WERI-Rb-1 (cell line): ENCODE measurements at places on chromosomes 16 and 17.

GRCh38 chr17:57271821-57272220 is 15.5 kb downstream of the MSI2 start:
- DNase-seq, result no peak

GRCh38 chr17:83200751-83201150 is 121.3 kb downstream of the METRNL start:
- DNase-seq, result peak; percentile 4

GRCh38 chr17:80092959-80093358 is 8.4 kb upstream of the GAA start:
- DNase-seq, result no peak

DNA sequence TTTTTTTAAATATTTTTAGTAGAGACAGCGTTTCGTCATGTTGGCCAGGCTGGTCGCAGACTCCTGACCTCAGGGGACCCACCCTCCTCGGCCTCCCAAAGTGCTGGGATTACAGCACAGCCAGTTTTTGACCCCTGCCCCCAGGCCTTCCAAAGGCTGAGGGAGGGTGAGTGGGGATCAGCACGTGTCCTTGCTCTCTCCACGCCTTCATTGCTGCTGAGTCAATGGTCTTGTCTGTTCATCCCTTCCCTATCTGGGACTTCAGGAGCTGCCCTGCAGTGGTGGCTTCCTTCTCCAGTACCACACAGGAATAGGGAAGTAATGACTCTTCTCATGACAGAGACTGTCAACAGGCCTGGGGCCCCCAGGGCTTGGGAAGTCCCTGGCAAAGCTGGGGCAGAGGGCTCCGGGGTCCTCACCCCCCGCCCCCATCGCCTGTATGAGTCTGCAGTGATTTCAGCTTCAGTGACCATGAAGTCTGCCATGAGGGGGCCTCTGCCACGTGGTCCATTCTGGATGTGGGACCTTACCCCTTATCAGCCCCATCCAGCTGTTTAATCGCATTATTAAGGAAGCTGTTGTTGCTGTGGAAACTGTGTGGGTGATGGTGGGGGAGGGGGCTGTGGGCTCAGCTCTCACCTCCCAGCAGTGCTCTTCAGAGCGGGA is 6.1 kb downstream of the ABCC3 start:
- peak; percentile 62 for DNase-seq

DNA sequence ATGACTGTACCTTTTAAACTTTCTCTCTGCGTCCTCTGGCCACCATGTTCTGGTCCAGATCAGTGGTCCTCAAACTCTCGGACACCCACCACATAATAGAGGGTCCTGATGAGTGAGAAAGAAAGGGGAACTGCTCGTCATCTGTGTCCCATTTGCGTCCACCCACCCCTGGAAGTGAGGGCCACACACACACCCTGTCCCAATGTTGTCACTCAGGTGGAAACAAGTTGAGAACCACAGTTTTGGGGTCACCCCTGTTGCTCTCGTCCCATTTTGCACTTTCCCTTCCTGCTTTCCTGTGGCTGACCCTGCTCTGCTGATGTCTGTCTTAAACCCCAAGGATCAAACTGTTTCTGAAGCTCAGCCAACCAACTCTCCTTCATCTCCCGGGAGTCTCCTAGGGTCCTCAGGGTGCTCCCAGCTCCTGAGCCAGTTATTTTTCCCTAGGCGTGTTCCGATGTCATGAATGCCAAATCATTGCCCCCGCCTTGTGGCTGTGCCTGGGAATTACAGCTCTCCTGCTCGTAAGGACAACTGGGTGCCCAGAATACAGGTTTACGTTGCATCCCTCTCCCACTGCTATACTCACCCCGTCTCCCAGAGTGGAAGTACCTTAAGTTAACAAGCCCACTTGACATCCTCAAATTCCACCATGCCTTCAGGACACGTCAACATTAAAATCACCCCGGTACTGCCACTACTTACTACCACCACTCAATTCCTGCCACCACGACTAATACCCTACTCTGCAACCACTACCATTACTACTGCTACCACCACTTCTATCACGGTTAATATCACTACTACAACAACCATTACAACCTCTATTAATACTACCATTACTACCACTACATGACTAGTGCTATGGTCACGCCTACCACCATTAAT is 26.0 kb upstream of the HNF1B start:
- DNase-seq, result peak; percentile 73

DNA sequence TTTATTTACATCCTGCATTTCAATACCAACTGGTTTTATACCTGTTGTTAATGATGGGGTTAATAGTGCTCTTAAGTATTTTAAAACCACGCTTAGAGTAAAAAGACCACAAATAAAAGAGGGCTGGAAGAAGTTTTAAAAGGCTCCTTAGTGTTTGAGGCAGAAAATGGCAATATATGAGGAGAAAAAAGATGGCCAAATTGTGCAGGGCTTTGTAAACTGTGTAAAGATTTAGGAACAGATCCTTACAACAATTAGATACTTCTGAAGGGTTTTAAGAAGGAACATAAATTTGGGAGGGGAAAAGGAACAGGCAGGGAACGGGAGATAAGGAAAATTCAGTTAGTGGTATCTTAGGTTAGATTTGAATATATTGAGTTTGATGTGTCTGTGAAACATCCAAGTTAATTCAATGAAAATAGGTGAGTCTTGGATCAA is 12.7 kb downstream of the CDC27 start:
- DNase-seq, result no peak

GRCh38 chr16:77873066-77873465 is 84.7 kb downstream of the VAT1L start:
- DNase-seq, result no peak

DNA sequence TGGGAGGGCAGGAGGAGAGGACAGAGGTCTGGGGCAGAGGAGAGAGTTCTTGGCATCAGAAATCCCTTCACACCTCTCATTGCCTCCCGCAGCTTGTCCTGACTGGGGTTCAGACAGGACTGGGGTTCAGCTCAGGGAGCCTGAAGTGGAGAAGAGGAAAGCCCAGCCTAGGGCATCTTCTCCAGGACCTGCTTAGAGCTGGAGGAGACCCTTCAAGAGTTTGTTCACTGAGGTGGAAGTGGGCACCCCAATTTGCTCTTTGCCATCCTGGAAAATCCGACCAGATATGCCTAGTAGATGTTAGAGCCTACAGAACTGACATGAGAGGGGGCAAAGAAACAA is 2.0 kb downstream of the HOXB3 start:
- no peak for DNase-seq

DNA sequence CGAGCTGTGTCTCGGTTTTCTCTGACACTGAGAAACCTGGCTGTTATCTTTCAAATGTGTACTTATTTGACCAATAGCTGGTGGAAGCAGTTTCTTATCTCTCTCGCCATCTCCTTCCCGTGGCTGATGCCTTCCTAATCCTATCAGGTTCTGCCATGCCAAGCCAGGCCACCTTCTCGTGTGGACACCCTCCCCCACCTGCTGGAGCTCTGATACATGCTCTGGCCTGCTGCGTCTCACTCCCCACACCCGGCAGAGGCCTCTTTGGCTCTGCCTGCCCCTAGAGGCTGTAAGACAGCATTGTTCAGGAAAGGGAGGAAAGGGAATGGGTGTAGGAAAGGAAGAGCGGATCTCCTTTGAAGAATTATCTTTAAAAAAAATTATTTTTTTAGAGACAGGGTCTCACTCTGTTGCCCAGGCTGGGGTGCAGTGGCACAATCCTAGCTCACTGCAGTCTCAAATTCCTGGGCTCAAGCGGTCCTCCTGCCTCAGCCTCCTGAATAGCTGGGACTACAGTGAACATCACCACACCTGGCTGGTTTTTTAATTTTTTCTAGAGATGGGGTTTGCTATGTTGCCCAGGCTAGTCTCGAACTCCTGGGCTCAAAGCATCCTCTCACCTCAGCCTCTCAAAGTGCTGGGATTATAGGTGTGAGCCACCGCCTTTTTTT is 7.5 kb upstream of the ARMC5 start:
- DNase-seq, result peak; percentile 95

GRCh38 chr16:984121-984694 is 2.6 kb downstream of the SOX8 start:
- DNase-seq, result no peak

- DNase-seq, result no peak
Measured at GRCh38 chr17:77854083-77854758, 104.3 kb upstream of the TNRC6C start.

GRCh38 chr16:80081846-80082245 is 458.9 kb upstream of the DYNLRB2 start:
- no peak for DNase-seq

GRCh38 chr17:81154961-81155360 is 10.3 kb upstream of the PVALEF start:
- DNase-seq, result no peak

DNA sequence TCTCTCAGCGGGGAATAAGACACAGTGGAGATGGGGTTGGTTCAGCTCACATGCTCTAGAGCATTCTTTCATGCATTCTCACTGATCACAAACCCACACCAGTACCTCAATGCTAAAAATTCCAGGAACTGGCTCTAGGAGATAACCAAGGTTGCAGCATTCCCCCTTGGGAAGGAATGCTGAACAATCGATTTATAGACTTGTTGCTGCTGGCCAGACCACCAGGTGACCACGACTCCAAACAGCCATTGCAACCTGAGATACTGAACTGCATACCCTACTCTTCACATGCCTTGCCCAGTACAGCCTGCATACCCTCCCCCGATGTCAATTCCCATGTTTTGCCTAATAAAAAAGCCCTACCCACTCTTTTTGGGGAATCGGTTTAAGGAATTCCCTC is 75.1 kb upstream of the GPRC5B start:
- DNase-seq, result no peak

DNA sequence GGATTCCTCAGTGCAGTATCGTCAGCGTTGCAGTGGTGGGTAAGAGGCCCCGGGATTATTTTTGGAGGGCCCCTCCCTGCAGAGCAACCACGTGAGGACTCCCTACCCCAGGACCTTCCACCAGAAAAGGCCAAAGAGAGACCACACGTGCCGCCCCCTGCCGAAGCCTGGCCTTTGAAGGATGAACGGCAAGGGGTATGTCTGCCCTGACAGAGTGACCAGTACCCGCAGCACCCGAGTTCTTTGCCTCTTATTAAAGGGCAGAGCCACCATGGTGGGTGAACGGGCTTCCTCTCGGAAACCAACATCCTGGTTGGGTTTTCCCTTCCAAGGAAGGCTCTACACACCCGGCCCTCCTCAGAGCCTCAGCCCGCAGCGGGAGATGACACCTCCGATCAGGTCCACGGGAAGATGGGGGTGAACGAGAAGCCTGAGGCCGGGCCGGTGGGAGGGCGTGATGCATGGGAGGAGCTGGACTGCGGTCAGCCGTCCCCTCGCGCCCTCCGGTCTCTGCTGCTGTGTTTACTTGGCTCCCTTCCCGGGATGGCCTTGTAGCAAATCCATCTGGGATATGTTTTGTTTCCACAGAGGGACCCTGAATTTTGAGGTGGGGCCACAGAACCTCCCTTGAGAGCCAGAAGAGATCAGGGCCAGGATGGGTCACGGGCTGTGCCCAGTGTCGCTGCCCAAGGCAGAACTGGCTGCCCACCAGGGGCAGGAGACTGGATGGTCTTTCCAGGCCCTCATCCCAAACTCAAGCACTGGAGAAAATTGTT is 49.1 kb downstream of the TBC1D16 start:
- DNase-seq, result no peak

DNA sequence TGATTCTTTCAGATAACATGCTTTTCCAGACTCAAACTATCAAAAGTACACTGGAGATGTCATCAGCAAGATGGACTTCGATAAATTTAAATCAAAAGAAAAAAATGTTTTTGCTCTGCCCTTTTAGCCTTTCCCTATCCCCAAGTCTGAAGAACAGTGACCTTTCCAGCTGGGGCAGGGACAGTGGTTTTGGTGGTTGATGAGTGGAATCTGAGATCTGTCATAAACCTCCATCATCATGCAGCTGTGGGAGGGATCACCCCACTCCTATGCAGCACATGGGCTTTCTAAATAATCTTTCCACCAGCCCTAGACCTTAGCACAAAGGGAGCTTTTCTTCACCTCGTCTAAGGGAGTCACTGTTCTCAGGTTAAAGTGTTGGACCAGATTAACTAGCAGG is 869.5 kb upstream of the SOX9 start:
- DNase-seq, result no peak

DNA sequence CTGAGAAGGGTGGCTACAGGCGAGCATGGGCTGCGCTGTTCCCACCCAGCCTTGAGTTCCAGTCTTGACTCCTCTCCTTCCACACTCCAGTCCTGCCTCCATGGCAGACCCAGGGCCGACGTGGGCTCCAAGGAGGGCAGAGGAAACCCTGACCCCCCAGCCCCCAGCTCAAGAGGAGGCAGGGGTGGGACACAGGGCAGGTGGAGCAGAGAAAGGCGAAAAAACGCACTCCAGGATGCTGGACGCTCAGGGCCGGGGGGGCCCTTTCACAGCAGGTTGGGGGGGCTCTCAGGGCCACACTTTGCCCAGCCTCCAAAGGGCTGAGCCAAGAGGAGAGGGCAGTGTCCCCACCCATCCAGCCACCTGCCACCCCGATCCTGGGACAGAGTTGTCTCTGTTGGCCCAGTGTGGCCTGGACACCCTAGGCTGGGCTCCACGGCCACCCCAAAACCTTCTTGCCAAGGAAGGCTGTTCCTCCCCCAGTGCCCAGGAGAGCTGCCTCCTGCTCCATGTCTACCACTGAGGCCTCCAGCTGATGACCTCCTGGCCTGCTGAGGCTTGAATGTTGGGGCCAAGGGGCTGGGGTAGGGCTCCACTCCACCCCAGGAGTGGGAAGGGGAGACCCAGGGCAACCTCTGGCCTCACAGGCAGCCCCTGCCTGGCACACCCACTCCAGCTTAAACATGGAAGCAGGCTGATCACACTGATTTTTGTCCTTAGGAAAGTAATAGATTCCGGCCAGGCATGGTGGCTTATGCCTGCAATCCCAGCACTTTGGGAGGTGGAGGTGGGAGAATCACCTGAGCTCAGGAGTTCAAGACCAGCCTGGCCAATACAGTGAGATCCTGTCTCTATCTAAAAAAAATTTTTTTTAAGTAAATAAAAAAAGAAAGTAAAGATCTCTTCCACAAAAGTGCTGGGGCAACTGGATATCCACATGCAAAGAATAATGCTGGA is 7.4 kb upstream of the CCDC57 start:
- no peak for DNase-seq

DNA sequence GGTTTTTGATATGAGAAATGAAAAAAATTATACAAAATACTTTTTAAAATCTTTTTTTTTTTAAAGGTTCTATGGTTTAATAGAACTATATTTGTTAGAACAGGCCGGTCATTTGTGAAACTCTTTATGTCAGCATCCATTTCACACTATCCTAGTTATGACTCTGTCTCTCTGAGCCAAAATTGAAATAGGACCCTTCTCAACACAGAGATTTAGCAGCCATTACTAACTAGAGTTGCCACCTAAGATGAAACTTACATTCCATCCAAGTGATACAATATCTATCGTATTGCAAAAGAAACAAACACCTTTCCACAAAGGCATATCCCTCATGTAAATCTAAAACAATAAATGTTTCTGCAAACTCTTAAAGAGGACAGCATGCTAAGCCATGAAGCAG is 249.8 kb downstream of the CDH11 start:
- DNase-seq, result no peak

GRCh38 chr17:21058098-21058893 is 15.5 kb upstream of the USP22 start:
- DNase-seq, result no peak
